ENCODE measurements at places on chromosomes 2 and 18.

DNA sequence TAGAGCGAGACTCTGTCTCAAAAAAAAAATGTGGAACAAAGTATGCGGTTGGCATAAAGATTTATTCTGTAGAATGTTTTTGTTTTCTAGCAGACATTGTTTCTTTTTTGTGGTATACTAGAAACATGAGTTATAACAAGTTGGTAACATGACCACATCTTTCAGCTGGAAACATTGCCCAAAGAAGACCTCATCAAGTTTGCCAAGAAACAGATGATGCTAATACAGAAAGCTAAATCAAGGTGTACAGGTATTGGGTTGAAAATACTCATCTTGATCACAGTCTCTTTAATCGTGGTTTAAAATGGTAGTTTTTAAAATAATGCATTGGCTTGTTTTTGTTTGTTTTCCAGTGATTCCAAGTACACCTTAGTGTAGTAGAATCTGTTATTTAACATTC is 1.9 kb downstream of the GCC2 start:
- DNase-seq: no peak

DNA sequence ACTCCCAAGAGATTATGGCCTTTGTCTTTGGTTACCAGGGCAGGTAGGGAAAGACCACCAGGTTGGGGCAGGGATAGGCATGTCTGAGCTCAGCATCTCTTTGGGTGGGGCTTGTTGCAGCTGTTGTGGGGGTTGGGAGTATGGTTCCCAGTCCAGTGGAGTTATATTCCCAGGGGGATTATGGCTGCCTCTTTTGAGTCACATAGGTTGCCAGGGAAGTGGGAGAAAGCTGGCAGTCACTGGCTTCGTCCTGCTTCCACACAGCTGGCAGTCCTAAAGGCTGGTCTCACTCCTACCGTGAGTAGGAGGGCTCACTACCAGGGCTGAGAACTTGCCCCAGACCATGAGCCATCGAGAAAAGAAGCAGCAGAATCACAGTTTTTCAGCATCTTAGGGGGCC is 79.1 kb downstream of the LYPD6 start:
- DNase-seq: no peak

DNA sequence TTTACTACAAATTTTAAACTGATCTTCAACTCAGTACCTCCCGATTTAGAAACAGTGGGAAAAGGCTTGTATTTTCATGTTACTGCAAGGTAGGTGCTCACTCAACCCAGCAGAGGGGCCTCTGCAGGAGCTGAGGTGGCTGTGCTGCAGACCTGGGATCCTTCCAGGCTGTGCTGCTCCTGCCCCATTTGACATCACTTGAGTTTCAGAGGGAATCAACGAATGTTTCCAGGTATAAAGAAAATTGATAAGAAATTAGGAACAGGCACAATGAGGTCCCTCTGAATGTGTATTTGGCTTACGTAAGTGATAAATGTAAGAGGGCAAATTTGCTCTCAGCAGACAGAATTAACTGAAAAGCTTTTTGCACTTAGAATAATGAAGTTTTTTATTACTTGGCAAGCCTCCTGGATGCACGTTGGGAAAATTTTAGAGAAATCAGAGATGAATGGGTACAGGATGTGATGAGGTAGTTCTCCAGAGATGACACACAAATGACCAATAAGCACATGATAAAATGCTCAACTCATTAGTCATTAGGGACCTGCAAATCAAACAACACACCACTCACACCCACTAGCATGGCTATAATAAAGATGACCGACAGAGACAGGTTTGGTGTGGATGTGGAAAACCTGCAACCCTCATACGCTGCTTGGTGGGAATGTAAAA is 114.0 kb downstream of the NOL10 start:
- DNase-seq: no peak

DNA sequence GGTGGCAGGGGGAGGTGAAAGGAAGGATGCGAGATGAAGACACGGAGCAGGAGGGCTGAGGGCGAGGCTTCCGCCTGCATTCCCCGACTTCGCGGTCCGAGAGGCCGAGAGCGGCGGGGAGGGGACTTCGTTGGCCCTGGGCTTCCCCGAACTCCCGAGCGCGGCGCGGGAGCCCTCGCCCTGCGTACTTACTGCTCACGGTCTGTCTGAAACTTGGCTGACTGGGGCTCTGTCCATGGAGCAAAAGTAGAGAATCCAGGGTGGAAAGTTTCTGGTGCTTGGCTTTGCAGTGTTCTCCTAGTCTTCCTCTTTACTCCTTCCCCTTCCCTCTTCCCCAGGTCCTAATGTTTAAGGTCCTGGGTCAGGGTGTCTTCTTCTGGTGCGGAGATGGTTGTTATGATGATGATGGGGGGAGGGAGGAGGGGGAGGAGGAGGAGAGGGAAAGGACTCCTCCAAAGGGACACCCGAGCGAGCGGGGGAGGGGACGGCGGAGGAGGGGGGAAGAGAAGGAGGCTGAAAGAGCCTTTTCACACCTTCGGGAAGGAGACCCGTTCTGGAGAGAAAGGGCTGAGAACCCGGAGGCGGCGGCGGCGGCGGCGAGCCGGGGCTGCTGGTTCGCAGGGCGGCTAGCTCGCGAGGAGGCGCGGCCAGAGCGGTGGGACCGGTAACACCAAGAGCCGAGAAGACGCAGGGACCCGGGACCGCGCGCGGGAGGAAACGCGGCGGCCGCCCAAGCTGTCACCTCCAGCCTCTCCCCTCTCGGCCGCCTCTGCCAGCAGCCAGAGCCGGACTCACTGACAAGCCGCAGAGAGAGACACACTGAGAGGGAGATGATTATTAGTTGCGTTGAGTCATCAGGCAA is at the start of gene SATB2:
SATB2 (minus strand) TSS at position 793 of the 862 bp plus-strand sequence. CDS start 1,902 bp downstream, outside the sequence.
- peak; percentile 75 for DNase-seq

DNA sequence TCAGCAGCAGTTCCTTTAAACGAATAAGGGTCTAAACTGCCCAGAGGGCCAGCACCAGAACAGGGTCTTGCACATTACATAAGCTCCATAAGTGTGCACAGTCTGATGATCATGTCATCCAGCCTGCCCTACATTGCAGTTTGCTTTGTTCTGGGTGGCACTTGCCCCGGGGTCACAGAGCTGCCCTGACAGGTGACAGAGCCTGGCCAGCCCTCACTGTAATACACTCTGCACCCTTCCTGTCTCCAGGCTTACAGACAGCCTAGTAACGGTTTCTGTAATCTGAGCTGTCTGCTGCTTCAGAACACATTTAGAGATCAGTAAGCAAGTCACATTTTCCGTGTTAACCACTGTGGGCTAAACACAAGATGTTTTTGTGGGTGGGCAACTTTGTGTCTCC is 213.3 kb downstream of the FAM210A start:
- DNase-seq: peak; percentile 52

GRCh38 chr2:19073522-19073921 is 284.9 kb downstream of the OSR1 start:
- DNase-seq: no peak

DNA sequence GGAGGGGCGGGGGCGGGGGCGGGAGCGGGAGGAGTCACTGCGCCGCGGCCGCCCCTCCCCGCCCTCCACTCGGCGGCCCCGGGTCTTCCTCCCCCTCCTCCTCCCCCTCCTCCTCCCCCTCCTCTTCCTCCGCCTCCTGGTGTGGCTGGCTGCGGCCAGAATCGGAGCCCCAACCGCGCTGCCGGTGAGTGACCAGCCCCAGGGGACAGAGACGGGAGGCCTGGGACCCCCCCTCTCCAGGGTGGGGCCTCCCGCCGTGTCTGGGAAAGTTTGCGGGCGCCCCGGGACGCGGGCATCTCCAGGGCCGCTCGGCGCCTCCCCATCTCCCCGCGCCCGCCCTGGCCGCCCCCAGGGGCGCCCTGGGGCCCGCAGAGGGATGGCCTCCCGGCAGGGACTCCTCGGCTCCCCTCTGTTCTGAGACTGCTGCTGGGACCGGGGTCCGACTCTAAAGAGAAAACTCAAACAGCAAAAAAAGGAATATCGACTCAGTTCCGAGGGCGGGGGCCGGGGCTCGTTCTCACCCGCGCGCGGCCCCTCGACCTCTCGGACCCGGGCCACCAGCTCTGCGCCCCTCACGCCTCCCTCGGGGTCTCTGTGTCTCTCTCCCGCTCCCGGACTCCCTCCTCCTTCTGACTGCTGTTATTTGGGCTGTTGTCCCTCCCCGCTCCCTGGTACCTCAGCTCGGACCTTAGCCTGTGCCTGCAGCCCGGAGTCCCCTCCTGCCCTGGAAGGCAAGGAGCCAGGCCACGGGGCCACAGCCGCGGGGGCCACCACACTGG is at the start of gene STON1:
STON1 (plus strand) TSS at position 122 of the 779 bp plus-strand sequence. CDS start 50,480 bp downstream, outside the sequence.
- peak; percentile 24 for DNase-seq

DNA sequence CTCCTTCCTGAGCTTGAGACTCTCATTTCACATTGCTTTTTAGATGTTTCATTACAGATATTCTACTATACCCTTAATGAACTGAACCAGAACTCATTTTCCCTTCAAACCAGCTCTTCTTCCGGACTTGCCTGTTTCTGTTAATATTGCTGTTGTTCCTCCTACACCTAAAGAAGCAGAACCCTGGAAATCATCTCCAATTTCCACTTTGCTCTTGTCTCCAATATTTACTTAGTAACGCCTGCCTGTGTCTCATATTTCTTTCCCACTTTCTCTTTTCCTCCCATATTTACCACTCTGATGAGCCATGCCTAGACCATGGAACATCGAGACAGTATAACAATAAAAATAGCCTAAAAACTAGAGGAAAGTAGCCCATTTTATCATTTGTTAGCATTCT is 17.9 kb upstream of the GMCL1 start:
- no peak for DNase-seq

DNA sequence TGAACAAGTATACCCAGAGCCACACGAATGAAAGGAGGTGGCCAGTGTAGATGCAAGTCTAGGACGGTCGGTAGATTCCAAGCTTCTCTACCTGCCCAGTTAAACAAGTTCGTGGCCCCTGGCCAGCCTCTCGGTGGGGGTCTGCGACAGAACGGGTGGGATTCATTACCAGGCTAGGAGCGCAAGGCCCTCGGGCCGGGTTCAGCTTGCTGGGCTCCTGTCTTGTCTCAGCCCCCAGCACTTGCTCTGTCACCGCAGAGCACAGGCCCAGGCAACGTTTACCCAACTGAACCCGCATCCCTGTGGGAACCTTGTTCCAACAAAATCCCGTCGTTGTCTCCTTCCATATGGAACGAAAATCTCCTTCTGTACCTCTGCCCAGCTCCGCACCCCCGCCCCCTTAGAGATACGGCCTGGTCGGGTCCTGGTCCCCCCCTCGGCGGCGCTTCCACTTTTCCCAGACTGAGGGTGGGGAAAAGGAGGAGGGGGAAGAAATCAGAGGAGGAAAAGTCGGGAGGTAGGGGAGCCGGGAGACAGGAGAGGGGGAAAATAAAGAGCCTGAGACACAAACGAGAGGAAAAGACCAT is 1.9 kb upstream of the EMX1 start:
- DNase-seq: peak; percentile 29

DNA sequence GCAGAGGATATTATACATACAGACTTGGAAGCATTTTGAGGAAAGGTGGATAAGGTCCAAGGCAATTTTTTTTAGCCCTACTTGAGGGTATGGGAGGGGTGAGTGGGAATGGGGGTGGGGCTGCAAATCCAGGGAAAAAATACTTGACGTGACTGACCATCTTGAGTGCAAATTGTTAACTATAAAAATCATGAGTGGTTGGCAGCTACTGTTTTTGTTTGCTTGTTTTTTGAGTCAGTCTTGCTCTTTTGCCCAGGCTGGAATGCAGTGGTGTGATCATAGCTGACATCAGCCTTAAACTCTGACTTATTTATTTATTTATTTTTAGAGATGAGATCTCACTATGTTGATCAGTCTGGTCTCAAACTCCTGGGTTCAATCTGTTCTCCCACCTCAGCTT is 458.8 kb downstream of the PIK3C3 start:
- DNase-seq: no peak

- DNase-seq: no peak
Measured at GRCh38 chr18:7607540-7608173, 40.5 kb downstream of the PTPRM start.

DNA sequence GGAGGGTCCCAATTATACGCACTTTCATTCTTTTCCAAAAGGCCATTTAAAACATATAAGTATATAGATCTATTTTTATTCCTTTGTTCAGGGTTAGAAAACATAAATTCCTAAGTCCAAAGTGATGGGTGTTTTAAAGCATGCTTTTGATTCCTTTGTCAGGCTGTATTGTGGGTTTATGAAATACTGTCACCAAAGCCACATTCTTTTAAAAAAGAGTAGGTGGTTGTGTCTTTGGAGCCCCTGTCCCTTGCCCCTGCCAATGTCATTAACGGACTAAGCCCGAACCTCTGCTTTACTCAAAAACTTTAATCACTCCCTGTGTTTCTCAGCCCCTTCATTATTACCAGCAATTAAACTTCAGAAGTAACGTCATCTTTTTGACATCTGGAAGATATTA is 104.9 kb upstream of the APCDD1 start:
- DNase-seq: no peak

DNA sequence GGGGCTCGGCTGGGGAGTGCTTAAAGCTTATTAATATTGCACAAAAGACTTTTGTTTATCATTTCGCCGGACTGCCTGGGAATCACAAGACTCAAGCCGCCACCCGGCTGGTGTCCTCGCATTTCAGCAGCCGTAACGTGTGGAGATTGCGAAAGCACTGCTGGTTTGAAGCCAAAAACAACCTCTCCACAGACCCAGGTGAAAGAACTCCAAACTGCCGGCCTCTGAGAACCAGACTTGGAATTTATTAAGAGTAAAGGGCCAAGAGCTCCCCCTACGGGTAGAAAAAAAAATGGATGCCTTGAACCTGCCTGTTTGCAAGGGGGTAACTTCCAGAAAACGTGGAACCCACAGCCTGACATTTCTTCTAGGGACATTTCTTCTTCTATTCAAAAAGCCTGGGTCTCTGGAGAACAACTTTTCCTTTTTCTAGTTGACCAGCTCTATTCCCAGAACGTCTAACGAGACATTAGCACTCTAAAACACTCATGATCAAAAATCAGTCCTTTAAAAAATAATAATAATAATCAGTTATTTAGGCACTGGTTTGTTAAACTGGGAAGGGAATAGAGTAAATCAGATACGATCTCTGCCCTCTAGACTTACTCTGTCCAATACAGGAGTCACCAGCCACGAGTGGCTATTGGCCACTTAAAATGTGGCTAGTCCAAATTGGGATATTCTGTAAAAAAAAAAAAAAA is 216.3 kb downstream of the C1D start:
- peak; percentile 95 for DNase-seq

DNA sequence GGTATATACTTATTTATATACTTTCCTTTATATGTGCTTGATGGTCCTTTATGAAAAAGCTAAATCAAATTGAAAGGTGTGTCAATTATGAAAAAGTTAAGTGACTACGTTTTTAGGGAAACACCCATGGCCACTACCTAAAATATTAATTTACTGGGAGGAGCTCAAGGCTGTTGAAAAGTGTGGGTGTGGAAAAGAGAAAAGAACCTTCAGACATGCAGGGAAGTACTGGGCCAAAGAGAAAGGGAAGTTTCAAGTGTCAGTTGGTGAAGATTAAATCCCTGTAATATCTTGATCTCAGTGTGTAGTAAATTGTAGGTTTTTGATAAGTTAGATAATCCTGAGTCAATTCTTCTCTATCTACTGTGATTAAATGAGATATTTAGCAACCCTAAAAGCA is 6.2 kb upstream of the GKN1 start:
- DNase-seq: no peak

DNA sequence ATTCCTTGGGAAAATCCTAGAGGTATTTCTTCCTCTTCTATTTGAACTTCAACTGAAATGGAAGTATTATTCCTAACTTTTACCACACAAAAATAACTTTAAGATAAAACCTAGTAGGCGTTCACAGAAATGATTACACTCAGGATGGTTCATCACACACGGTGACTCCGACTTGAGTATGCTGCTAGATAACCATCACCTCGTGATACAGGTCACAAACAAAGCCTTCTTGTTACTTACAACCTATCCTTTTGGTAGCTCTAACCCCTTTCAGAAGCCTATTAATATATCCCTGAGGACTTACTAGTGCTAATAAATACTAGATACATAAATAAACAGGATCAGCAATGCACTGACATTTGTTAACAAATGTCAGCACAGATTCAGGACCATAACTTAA is 101.0 kb upstream of the DNER start:
- DNase-seq: no peak

All from NCI-H526 (cell line).